ENCODE measurements at places on chromosomes 6 and 20.

DNA sequence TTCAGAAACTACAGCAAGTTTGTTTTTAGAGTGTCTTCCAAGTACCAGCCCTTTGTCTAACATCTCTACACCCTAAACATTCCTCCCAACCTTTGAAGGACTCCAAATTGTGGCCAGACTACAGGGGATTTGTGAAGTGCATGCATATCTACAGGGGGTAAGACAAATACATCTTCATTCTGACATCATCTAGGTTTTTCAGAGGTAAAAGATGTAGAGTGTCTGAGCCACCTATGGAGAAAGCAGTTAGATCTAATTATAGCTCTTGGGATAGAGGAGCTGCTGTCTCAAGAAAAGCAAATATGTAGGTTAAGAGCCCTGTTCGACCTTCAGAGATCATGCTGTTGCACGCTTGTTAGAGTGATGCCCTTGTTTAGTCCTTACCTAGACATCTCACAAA lies 617.7 kb upstream of the AGPAT4 start:
- DNase-seq: no peak

DNA sequence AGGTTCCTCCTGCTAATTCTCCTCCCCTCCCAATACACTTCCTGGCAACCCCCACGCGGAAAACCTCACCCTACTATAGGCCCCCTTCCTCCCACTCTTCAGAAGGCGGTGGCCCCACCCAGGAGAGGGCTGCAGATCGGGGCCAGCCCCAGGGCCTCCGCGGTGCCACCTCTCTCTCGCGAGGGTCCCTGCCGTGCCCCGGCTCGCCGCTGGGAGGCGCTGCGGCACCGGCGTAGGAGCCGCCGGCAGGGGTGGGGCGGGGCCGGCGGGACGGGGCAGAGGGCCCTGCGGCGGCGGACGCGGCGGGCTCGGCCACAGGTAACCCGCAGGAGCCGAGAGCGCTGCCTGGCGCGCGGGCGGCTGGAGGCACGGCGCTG lies at the start of gene ANKRD6:
Gene ANKRD6 (plus strand): TSS at position 278 of the 377 bp plus-strand sequence. CDS start 133,825 bp downstream, outside the sequence.
- no peak for DNase-seq

DNA sequence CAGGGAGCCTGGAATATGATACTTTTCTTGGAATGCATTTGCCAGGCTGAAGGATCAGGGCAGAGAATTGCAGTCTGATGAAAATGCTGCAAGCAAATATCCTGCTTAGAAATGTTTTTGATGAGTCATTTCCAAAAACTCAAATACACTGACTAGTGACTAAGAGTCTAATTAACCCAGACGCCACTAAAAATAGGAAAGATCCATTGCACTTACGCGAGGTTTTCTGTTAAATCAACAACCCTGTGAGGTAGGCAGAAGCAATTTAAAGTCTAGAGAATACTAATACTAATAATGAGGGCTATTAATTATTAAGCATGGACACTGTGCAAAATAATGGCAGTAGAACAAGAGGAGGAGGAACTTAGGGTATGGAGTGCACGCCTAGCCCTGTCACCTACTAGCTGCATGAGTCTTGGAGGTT lies 130.1 kb upstream of the DOK5 start:
- DNase-seq: peak; percentile 56

GRCh38 chr20:44026647-44027342 lies 112.1 kb downstream of the TOX2 start:
- DNase-seq: no peak

- no peak for DNase-seq
Measured at GRCh38 chr6:126176282-126176681, 163.6 kb upstream of the CENPW start.

DNA sequence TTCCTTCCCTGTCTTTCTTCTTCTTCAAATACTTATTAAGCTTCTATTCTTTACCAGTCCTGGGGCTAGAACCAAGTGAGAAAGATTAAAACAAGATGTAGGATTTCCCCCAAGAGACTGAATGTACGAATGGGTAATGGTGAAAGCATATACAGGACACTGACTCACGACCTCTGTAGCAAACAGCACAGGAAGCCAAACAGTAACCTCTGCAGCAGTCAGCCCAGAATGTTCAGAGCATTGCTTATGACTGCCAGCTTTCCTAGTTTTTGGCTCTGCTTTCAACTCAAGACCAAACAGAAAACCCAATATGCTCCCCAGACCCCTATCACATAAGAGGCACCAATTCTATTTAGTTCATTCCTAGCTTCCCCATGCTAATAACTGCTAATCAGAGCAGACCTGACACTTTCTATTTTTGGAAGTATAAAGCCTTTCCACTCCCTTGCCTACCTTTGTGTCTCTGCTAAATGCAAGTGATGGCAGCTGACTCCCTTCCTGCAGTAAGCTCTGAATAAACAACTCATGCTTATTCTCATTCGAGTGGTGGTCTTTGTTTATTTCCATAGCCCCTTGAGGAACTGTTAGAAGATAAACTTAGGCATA lies 690.6 kb downstream of the EPM2A start:
- DNase-seq: no peak

DNA sequence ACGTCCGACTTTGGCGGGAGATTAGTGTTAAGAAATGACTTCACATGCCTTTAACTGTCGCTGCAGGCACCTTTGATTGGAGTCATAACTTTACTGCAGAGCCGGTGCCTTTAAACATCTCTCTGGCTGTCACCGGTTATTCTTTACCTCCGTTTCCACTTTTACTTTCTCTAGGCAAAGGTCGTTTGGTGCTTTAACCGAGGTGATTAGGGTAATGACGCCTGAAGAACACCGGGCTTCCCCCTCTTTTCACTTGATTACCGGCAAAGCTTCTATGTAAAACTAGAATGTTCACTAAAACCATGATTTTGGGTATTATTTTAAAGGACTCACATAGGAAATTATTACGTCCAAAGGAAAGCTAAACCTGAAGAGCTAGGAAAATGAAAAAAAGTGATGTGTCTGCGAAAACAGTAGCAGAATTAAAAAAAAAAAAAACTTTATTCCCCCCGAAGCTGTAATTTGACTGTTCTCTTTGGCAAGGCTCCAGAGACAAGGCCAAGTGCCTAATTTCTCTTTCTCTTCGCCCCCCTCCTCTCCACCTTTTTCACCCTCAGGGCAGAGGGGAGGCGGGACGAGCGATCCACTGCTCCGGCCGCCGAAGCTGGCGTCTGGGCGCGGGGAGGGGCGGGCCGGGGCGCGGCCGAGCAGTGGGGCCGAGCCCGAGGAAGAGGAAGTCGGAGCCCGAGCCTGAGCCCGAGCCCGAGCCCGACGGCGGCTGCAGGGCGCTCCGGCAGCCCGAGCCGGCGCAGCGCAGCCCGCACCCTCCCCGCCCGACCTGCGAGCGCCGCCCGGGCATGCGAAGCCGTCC lies at the start of gene PLEKHG1:
Gene PLEKHG1 (plus strand): TSS at position 687 of the 811 bp plus-strand sequence. CDS start 133,797 bp downstream, outside the sequence.
- DNase-seq: no peak

DNA sequence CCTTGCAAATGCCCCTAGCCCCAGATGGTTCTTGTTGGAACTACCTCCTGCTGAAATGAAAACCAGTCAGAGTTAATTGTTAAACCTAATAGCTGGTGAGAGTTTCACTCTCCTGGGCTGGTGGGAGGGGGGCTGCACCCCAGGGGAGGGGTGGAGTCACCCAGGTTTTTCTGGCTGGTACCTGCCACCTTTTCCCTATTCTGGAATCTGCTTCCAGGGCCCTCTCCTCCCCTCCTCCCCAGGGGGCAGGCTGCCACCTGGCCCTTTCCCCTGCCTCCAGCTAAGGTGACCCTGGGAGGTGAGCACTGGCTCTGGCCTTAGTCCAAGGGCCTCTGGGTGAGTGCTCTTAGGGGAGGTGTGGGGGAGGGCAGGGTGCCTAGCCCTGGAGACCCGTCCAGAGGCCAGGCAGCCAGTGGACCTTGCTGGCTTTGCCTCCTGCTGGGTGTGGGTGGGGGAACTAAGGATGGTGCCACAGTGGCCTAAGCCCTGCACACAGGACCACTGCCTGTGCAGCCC lies 48.8 kb upstream of the EPB41L1 start:
- DNase-seq: no peak
